ENCODE measurements at places on chromosomes 11 and 22.

DNA sequence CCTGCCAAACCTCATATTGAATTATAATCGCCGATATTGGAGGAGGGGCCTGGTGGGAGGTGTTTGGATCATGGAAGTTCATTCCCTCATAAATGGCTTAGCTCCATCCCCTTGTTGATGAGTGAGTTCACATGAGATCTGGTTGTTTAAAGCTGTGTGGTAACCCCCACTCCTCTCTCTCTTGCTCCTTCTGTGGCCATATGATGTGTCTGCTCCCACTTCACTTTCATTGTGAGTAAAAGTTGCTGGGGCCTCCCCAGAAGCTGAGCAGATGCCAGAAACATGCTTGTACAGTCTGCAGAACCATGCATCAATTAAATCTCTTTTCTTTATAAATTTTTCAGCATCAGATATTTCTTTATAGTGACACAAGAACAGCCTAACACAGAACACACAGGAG is 929.0 kb upstream of the FAT3 start:
- DNase-seq = no peak

DNA sequence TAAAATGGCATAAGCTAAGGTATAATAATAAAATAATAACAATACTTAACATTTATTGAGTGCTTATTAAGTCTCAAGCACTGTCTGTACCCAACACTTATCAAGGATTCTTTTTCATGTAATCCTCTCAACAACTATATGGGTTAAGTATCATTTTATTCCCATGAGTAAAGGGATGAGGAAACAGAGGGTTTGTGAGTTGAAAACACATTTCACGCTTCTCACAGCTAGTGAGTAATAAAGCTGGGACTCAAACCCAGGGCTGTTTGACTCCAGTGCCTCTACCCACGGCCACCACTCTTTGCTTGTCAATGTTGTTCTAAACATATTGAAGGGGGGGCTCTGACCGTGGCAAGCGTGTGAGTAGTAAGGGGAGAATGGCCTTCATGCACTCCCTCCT is 8.7 kb downstream of the CD3E start:
- no peak for DNase-seq

GRCh38 chr22:17742527-17742902 is 31.8 kb downstream of the BID start:
- DNase-seq = peak; percentile 44

DNA sequence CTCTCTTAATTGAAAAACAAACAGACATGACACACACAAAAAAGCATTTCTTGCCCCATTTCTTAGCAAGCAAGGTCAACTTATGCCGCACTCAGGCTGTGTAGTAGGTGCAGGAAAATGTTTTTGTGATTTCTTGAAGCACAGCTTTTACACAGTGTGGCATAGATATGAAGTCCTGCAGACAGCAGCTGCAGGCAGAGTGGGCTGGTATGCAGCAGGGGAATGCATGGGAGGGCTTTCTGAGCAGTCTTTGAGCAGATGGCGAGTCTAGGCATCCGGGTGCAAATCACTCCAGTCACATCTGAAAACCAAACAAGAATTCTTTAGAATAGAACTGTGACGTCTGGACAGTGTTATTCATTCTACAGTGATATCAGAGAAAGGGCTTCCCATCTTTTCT is 87.5 kb downstream of the BLID start:
- no peak for DNase-seq

GRCh38 chr11:66950112-66950535 is 8.1 kb downstream of the PC start:
- peak; percentile 25 for DNase-seq

GRCh38 chr22:37318364-37319109 is 36.2 kb downstream of the CYTH4 start:
- no peak for DNase-seq

- DNase-seq = peak; percentile 93
These were observed 29.9 kb downstream of the ALG9 start for GRCh38 chr11:111841370-111842053.

GRCh38 chr22:28442711-28443525 is 236.7 kb downstream of the TTC28 start:
- peak; percentile 7 for DNase-seq

DNA sequence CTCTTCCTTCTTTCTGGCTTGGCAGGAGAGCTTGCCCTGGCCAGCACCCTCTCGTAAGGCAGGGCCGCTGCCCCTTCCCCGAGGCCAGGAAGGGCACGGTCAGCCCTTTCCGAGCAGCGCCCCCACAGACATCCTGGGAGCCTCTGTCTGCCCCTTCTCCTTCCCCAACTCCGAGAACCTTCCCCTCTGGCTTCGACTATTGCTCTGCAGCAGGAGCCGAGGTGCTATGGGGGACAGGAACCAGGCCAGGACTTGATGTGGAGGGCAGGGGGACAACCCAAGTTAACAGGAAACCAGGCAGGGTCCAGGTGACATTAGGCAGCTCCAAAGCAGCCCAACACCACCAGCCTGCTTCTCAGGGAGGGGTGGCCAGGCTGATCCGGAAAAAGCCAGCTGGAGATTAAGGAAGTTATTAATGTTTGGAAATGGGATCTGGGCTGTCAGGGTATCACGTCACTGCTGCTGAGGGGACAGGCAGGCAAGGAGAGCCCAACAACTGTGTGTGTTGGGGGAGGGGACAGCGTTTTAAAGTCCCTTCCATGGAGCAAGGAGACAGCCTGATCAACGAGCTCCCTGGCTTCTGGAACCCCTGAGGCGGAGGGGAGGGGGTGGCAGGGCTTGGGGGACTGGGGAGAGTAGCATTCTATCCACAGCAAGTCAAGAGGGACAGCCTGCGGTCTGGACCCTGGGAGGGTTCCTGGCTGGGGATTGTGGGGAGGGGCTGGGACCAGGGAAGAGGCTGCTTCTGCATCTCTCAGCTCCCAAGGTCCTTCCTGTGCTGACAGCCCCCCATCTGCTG is 27.3 kb downstream of the SYT7 start:
- peak; percentile 51 for DNase-seq

GRCh38 chr22:31277741-31278140 is 14.5 kb downstream of the PIK3IP1 start:
- DNase-seq = no peak

DNA sequence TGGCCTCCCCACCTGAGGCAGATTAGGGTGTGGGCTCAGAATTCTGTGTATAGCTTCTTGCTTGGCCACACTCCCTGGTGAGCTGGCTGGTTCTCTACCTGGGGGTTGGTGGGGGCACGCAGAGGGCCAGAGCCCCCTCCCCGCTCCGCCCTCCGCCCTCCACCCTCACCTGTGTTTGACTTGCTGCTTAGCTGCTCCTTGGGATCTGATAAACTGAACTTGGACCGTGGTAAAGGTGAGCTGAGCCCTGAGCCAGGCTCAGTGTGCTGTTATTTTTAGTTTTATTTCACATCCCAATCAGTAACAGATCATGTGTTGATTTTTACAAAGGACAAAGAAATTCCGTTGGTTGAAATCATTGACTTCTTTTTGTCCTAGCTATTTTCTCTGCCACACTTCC is 2.0 kb downstream of the OVOL1 start:
- no peak for DNase-seq

- no peak for DNase-seq
These were observed 1829.1 kb downstream of the LRRC4C start for GRCh38 chr11:39630365-39630764.

DNA sequence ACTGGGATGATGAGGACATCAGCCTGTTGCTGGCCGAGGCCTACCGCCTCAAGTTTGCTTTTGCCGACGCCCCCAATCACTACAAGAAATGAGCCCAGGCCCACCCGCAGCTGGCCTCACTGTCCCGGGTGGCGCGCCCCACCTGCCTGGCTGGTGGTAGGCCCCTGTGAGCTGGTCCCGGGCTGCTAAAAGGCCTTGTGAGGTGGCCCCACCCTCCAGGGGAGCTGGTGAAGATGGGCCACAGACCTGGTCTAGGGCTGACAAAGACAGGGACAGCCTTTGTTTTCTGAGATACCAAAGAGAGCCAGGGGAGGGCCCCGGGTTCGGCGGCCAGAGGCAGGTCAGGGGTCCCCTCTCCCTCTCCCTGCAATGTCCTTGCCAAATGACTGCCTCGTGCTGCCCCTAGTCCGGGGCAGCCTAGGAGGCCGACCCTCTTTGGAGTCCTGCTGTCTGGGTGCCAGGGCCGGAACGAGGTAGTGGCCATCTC is 411.1 kb downstream of the TBC1D22A start:
- no peak for DNase-seq

GRCh38 chr11:126160345-126161022 is 51.0 kb downstream of the RPUSD4 start:
- DNase-seq = no peak

- DNase-seq = no peak
These were observed 42.9 kb downstream of the ABTB2 start for GRCh38 chr11:34314936-34315335.

DNA sequence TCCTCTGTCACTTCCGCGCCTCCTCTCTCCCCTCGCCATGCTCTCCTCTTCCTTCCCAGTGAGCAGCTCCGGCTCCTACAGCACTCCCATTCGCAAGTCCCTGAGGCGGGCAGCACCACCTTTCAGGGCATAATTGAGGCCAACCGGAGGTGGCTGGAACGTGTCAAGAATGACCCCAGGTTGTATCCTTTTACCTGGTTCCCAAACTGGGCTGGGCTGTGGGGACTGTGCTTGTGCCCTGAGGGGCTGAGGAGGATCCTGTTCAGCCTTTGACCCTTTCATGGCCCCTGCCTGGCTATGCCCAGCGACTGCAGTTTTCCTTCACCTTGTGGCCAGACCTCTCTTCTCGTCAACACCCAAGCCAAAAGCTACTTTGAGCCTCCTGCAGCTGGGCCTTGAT is 84.1 kb downstream of the CEP164 start:
- DNase-seq = no peak

Data from prostate gland (tissue), 2 donors.